A549 treated with DMSO at 1 μM for 4 hours (cell line): ENCODE measurements at places on chromosomes 1 and 21. TPM values are rescaled to one million over a fixed set of nuclear protein-coding genes. Genes with fewer than 3 reads are reported as not detected.

Gene CR1L
- not detected in 5 replicates for total RNA-seq

Gene HP1BP3
- total RNA-seq = 98.9 to 129 TPM (median 121 TPM) in 5 replicates

Gene KLHDC7A
- 1.2 to 2.1 TPM (median 1.5 TPM) in 5 replicates for total RNA-seq

Gene TRIM17
- not detected in 5 replicates for total RNA-seq

Gene DCDC2B
- not detected in 5 replicates for total RNA-seq
